ENCODE measurements at places on chromosomes 5 and 9. TPM values are rescaled to one million over a fixed set of nuclear protein-coding genes. Genes with fewer than 3 reads are reported as not detected.

SPINK4 gene
- polyA plus RNA-seq, result 2.1 TPM

GZMA gene
- polyA plus RNA-seq, result 5.5 TPM

GRCh38 chr9:2496934-2497333 is 124.7 kb upstream of the VLDLR start:
- DNase-seq, result no peak

DNA sequence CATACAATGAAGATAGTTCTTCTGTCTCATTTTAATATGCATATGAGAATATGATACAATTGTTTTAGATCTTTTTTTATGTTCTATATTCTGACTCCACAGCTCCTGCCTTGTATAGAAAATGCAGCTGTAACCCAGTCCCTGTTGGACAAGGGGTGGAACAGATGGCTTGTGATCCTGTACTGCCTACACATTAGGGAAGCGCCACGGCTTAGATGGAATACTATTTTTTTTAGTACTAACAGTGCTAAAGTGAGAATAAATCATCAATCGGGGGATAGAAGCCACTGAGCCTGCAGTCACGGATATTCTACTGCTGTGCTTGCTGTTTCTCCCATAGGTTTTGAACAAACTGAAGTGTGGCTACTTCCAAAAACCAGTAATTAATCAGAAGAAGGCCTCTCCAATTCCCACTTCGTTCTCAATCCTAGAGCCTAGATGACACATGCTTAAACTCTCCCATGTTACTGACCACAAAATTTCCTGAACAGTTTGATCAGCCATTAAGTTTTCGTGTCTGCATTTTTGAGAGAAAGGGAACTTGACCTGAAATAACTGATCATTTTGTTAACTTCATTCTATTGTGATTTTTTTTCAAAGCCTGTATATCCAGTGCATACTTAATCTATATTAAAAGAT is 150.3 kb downstream of the CDH18 start:
- no peak for DNase-seq

DNA sequence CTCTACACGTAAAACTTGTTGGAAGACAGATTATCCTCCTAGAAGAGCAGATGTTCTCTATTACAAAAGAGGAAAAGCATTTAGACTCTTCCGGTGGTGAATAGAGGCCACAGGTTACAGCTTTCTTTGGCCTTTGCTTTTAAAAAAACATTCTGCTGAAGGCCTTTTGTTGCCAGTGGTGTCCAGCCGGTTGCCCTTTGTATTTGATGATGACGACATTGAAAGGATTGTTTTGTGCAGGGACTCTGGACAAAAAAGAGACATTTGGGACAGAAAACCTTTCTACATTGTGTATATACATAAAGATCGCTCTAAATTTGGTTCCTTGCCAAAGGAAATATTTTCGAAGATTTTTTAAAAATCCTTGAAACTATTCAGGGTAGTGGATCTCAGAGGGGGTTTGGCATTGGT is 180.3 kb downstream of the C9orf152 start:
- DNase-seq, result peak; percentile 43

DNA sequence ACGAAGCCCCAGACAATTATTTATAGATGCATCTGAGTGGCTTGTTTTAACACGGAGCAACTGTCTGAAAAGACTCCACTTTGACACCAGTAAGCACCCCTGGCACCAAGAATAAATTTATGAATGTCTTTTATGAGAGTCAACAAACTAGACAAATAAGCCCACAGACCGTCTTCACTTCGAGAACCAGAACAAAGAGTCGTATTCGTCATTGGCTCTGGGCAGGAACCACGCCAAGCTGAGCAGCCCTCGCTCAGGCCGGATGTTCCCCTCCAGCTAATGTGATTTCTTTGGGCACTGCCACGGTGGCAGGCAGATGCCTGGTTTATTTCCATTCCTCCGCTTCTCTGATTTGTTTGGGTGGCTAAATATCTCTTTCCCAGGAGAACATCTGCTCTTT is 91.9 kb upstream of the STC2 start:
- DNase-seq, result no peak

- no peak for DNase-seq
Observed at GRCh38 chr9:93183131-93183662, 742 bp upstream of the WNK2 start.

- no peak for DNase-seq
Observed at GRCh38 chr9:20995616-20996015, 35.8 kb downstream of the HACD4 start.

DNA sequence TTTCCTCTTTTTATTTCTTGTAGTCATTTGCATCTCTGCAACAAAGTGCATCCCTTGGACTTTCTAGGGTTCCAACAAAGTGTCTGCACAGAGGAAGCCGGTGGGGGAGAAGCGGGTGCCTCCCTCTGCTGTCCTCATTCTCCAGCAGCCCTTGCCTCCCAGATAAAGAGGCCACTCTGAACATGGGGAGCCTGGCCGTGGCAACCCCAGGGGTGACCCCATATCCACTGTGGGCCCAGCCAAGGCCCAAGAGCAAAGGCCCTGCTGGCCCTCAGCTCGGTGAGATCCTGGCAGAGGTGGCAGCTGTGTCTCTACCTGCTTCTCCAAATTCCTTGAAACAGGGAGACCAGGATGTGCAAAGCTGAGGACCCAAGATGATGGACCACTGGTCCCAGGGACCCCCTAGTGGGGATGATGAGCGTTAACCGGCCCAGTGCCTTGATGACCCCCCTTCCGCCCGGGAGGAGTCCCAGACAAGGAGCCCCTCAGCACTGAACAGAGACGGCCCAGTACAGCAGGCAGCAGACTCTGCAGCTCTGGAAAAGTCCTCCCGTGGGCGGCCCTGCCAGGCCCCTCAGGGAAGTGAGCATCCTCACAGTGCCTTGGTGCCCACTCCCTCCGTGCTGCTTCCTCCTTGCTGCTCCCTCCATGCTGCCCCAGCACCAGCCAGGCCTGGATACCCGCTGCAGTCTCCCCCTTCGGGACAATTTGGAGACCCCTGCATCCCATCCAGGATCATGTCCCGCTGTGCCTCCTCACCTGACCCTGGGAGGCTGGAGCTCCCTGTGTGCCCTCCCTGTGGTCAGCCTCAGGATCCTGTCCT is 62.5 kb downstream of the MRPL36 start:
- no peak for DNase-seq
